ENCODE measurements at places on chromosomes 13 and 19. TPM values are rescaled to one million over a fixed set of nuclear protein-coding genes. Genes with fewer than 3 reads are reported as not detected.

DMRTC2 gene
- not detected for total RNA-seq

TEX26 gene
- total RNA-seq = not detected

FAM124A gene
- total RNA-seq = 4.6 TPM

SLC25A41 gene
- total RNA-seq = 0.83 TPM

KCNJ14 gene
- 0.32 TPM for total RNA-seq

CYP4F8 gene
- not detected for total RNA-seq

ETHE1 gene
- 12.2 TPM for total RNA-seq

ACP7 gene
- not detected for total RNA-seq

ZNF628 gene
- total RNA-seq = 3.4 TPM

NXNL1 gene
- 0.59 TPM for total RNA-seq

ZNF100 gene
- total RNA-seq = 8.0 TPM

F10 gene
- 13.7 TPM for total RNA-seq

ACP5 gene
- total RNA-seq = 1.5 TPM

CEACAM21 gene
- total RNA-seq = 0.27 TPM

GRCh38 chr19:5958074-5958850 lies 19.7 kb downstream of the RANBP3 start:
- DNase-seq = no peak

DNA sequence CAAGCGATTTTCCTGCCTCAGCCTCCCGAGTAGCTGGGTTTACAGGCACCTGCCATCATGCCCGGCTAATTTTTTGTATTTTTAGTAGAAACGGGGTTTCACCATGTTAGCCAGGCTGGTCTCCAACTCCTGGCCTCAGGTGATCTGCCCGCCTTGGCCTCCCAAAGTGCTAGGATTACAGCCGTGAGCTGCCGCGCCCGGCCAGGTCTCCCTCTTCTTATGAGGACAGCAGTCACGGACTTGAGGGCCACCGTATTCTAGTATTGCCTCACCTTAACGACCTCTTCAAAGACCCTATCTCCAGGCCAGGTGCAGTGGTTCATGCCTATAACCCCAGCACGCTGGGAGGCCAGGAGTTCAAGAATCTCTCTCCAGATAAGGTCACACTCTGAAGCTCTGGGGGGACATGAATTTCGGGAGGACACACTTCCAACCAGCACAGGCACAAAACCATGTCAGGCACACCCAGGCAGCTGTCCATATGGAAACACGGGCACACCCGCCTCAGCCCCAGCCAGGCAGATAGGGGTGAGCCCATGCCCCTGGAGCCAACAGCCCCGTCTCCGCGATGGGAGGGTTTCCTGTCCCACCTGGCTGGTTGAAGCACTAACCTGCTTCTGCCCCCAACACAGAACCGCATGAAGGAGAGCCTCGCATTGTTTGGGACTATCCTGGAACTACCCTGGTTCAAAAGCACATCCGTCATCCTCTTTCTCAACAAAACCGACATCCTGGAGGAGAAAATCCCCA lies 21.3 kb upstream of the S1PR4 start:
- no peak for DNase-seq

DNA sequence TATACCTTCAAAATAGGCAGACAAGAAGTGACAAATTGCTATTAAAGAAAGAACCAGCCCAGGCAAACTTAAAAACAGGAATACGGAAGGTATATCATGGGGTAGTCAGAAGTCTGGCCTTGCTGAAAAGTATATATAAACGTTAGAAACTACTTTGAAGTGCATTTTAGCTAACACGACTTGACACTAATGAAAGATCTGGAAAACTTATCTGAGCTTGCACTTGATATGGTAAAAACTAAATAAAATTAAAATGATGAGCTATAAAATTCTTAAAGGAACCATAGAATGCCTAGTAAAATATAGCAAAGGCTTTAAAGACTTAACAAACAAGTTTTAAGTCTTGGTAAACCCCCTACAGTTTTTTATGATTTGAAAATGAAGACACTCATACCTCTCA lies 795.3 kb upstream of the PCDH20 start:
- no peak for DNase-seq

DNA sequence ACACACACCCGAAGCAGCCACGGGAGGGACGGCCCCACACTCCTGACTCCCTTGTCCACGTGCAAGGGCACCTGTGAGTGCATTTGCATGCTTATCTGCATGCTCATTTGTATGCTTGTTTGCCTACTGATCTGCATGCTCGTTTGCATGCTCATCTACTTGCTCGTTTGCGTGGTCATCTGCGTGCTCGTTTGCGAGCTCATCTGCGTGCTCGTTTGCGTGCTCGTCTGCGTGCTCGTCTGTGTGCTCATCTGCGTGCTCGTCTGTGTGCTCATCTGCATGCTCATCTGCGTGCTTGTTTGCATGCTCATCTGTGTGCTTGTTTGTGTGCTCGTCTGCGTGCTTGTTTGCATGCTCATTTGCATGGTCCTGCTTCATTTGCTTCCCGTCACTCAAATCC lies 23.8 kb downstream of the SHC2 start:
- DNase-seq = no peak

GRCh38 chr13:113245849-113246796 lies 36.7 kb downstream of the CUL4A start:
- no peak for DNase-seq

GRCh38 chr13:23753458-23753857 lies 135.7 kb downstream of the MIPEP start:
- no peak for DNase-seq

- DNase-seq = no peak
Observed at GRCh38 chr19:29328586-29328985, 115.6 kb upstream of the UQCRFS1 start.

- peak; percentile 84 for DNase-seq
Observed at GRCh38 chr19:41753159-41753558, 2.2 kb upstream of the CEACAM6 start.

DNA sequence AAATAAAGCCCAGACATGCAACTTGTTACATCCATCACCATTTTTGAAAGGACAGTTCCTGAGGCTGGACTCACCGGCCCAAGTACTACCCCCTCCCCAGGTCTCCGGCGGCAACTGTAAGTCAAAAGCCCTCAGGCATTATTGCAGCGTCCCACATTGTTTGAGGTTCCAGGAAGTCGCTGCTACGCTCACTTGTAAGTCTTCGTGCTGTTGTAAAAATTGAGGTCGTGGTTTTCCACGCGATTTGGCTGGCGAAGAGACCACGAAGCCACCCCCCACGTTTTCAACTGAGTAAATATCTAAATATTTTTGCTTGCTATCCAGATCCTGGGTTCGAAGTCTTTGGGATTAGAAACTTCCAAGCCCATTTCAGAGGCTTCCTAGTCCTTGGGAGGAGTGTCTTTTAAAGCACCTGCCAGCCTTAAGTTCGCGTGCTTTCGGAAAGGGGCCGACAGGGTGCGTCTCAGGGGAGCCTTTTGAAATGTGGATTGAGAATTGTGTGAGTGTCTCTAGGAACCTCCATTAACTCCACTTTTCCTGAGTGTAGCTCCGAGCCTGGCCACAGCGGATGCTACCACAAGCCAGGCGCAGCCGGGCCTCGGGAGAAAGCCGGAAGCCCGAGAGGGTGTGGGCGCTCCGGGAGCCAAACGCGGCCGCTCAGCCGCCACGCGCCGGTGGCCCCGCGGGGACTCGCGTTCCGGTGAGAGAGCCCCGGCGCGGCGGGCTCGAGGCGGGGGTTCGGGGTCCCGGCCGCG lies 434 bp upstream of the FNDC3A start:
- DNase-seq = no peak

DNA sequence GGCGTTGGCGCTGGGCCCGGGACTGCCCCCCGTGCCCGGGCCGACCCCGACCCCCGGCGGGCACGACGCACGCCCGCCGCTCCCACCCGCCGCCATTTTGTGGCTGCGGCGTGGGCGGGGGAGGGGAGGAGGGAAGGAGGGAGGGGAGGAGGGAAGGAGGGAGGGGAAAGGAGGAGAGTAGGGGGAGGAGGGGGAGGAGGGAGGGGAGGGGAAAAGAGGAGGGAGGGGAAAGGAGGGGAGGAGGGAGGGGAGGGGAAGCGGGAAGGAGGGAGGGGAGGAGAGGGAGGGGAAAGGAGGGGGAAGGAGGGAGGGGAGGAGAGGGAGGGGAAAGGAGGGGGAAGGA lies at the start of gene BTBD2:
BTBD2 (minus strand) TSS at position 107 of the 343 bp plus-strand sequence; CDS start at position 96, 11 bp downstream.
- DNase-seq = no peak

DNA sequence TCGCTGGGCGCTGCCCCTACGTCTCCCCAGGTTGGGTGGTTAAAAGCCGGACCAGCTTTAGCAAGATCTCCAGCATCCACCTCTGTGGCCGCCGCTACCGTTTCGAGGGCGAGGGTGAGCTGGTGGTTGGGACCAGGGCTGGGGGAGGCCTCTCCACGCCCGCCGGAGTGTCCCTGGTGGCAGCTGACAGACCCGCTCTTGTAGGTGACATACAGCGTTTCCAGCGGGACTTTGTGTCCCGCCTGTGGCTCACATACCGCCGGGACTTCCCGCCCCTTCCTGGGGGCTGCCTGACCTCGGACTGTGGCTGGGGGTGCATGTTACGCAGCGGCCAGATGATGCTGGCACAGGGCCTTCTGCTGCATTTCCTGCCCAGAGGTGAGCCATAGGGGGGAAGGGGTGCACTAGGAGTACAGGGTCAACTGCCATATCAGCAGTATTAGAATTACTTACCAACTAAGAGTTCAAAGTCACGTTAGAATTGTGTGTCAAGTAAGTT lies 1.1 kb downstream of the ATG4D start:
- DNase-seq = no peak

GRCh38 chr19:32171719-32172151 lies 173.7 kb upstream of the ZNF507 start:
- DNase-seq = no peak

- no peak for DNase-seq
Observed at GRCh38 chr19:18500799-18501198, 21.1 kb downstream of the ELL start.

DNA sequence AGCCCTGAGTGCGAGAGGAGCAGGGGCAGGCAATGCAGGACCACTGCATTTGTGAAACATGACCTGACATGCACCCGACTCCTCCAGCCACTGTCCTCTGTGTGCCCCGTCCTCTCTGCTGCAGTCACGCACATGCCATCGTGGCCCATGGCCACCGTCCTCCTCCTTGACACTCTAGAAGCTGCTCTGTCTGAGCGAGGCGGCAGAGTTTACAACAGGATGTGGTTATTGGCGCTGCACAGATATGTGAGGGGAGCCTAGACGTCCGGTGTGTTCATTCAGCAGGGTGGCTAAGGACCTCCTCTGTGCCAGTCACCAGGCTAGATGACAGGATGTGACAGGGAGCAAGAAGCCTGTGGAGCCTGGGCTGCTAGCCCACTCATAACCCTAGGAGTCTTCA lies 277.8 kb downstream of the FOXO1 start:
- no peak for DNase-seq

DNA sequence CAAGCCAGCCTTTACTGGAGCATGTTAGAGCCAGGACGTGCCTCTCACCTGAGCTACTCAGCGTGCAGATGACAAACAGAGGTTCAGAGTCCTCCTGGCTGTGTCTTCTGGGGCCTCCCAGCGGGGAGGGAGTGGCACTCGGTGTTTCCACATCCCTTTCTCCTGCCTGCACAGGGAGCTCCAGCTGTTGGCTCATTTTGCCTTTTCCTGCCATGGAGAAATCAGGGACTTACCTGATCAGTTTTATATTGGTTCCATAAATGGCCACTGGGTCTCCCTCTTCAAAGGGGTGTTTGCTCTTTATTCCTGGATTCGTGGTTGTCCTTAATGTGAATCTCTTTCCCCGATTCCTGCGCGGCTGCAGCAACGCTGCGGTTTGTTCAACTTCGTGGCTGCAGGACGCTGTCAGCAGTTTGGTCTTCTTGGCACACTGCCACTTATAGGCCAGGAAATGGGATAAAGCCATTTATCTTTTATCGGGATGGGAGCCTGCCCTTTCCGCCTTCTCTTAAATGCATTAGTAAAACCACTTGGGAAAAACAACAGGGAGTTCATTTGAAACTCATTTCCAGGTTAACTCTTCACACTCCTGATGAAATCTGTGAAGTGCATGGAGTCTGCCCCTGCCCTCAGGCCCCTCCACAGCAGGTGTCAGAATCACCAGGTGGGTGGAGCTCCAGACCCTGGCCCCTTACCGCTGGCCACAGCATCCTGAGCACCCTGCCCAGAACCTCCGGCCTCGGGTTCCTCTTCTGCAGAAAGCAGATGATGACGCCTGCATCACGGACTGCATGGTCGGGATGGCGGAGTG lies 39.8 kb upstream of the MCF2L start:
- no peak for DNase-seq

GRCh38 chr13:50701469-50701868 lies 142.0 kb downstream of the DLEU7 start:
- no peak for DNase-seq

DNA sequence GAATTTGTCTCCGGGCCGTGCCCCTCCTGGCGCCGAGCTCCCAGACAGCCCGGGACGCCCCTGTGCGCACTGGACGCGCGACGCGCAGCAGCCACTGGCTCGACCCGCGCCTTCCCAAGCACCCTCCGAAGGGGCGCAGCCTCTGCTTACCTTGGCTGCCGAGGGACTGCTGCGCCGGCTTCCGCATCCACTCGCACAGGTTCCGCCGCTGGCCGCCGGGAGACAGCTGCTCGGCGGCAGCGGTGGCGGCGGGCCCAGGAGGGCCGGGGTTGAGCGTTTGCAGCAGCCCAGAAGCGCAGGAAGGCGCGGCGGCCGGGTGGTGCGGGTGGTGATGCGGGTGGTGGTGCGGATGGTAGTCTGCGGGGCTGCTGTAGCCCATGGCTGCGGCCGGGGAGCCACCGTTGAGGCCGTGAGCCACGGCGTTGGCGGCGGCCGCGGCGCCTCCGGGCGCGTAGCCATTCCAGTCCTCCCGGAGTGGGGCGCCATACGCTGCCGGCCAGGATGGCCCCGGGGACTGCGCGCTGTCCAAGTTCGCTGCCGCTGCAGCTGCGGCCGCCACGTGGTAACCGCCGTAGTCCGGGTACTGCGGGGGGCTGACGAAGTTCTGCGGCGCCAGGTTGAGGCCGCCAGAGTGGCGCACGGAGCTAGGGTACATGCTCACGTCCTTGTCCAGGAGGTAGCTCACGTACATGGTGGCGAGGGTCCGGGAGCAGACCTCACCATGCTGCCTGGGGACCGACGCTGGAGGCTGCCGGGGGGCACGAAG lies 616 bp downstream of the CDX2 start:
- DNase-seq = no peak

- no peak for DNase-seq
Observed at GRCh38 chr19:29889702-29890101, 52.3 kb upstream of the URI1 start.

DNA sequence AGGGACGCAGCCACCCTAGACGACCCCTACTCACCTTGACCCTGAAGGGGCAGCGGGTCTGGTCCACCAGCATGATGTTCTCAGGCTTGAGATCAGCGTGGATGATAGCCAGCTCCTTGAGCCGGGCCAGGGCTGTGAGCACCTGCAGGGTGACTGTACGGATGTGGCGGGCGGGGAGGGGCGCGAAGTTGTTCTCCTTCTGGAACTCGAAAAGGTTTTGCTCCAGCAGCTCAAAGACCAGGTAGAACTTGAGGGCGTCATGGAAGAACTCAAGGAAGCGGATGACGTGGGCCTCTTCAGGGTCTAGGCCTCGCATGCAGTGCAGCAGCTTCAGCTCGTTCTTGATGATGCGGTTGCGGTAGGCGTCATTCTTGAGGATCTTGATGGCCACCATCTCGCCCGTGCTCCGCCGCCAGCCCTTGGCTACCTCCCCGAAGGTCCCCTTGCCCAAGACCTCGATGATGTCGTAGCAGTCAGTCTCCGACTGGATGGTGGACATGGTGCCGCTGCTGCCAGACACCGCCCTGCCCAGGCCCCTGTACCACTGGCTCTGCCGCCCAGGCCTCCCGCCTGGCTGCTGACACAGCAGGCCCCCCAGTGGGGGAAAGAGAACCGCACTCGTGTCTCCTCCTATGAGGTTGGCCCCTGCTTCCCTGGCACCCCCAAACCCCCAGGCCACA lies 437 bp downstream of the HIPK4 start:
- DNase-seq = no peak
